ENCODE measurements at places on chromosomes 3 and 15.
A peak's percentile ranks its signal among the peaks of the same experiment; 100 is the strongest.

GRCh38 chr15:55257012-55257670 lies 32.5 kb downstream of the RAB27A start:
- no peak for DNase-seq

- no peak for DNase-seq
Observed at GRCh38 chr15:91922646-91923547, 69.4 kb downstream of the SLCO3A1 start.

- peak; percentile 38 for DNase-seq
Observed at GRCh38 chr3:47096959-47097358, 67.0 kb downstream of the SETD2 start.

- DNase-seq, result no peak
Observed at GRCh38 chr3:166697495-166697894, 682.6 kb downstream of the ZBBX start.

GRCh38 chr3:172167892-172168648 lies 128.7 kb downstream of the FNDC3B start:
- DNase-seq, result no peak

DNA sequence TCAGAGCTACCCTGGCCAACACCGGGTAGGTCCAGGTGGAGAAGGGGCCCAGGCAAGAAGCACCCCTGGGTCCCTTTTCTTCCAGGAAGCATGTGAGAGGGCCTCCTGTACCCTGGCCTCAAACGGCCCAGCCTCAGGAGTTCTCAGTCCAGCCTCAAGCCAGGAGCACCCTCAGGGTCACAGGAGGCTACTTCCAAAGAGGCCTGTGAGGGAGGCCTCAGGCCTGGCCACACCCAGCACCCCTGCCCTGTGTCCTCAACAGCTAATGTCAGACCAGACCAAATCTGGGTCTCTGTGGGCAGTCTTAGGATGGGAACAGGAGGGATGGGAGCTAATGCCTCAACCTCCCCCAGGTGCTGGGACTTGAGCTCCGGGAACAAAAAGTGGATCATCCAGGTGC lies 23.5 kb downstream of the PTH1R start:
- no peak for DNase-seq

DNA sequence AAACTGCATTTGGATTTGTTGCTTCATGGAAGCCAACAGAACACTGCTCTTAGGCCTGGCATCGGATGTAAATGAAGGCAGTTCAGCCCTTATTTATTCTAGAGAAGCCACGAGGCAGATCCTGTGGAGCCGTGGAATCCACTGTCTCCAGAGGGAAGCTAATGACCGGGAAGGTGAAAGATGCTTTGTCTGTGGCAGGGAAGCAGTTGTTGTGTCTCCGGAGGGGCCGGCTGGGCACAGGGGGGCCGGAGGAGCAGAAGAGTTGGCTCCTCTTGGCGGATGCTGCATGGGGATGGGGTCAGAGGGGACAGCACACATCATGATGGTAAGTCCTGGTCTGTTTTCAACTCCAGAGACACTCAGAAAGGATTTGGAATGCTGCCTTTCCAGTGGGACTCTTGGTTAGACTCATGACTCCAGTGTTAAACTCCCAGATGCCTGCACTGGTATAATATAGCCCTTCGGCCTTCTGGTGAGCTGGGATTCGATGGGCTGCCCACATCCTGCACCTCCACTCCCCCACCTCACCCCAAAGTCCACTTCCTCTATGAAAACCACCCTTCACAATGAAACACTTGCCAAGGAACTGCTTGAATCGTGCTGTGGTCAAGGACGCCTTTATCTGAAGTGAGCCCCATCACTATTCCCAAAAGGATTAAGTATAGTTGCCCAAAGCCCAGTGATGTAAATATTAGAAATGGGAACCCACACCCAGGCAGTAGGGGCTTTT lies 33.6 kb downstream of the TPM1 start:
- no peak for DNase-seq

DNA sequence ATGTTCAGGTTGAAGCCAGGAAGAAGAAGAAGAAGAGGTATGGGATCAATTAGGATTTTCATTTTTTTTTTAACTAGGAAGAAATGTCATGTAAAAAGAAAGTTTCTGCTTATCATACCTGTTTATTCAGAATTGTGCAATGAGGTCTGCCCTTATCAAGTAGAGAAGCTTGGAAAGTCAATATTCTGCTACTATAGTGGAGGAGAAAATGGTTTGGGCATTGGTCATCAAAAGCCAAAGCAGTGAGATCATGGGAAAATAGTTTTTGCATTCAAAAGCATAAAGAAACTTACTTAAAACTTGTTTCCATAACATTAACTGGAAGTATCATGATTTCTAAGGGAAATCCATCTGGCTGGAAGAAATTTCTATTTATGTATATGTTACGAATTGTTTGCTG lies 1239.2 kb downstream of the NSUN3 start:
- DNase-seq, result no peak

DNA sequence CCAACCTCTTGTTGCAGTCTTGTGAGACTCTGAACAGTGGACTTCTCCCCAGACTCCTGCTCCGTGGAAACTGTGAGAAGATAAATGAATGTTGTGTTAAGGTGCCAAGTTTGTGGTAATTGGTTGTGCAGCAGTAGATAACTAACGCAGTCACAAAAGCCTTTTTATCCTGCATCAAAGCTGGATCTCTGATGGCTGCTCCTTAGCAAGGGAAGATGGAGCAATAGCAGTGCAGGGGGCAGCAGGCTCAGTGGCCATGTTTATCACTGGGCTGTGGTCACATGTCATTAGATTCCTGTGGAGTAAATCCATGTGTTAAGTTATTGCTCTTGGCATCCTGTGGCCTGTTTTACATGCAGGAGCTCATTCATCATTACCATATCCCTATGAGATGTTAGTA lies 13.5 kb downstream of the CMTM7 start:
- DNase-seq, result no peak

DNA sequence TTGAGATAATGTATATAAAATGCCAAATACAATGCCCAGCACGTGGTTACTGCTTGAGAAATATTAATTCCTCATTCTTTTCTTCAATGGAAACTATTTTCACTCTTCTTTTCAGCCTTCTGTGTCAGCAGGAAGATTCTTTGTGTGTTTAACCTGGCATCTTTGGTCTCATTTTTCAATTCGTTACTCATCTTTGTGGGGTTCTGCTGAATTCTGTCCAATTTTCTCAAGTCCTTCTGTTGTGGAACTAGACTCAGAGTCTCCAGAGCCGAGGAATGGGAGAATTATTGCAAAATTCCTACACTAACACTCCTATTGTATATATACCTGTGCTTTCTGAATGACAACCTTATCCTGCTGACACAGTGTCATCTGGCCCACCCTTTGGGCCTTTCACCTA lies 96.8 kb upstream of the RGMA start:
- DNase-seq, result no peak

DNA sequence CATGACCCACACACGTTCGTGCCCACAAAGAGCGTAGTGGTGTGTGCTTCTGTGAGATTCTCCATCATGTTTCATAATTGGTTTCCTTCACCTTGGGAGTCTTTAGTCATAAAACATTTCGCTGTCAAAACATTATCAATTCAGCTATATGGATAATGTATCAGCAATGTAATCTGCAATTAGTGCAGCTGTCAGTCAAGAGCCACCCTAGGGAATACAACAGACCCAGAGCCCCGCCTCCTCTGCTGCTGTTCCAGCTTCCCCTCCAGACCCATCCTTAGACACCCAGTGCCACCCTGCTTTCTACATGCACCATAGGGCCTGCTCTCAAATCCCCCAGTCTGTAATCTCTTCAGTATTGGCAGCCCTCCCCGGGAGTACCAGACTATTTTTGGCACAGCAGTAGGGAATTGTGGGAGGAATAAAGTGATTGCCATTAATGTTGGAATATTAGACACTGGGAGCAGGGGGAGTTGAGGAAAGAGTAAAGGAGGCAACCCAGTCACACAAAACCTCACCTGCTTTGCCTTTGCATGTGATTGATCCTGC lies 31.5 kb upstream of the C3orf80 start:
- DNase-seq, result no peak

GRCh38 chr15:32893421-32893820 lies 175.6 kb downstream of the GREM1 start:
- DNase-seq, result no peak

GRCh38 chr3:10334042-10334441 lies 13.1 kb upstream of the SEC13 start:
- DNase-seq, result no peak

GRCh38 chr15:60899322-60899966 lies 329.7 kb downstream of the RORA start:
- no peak for DNase-seq

DNA sequence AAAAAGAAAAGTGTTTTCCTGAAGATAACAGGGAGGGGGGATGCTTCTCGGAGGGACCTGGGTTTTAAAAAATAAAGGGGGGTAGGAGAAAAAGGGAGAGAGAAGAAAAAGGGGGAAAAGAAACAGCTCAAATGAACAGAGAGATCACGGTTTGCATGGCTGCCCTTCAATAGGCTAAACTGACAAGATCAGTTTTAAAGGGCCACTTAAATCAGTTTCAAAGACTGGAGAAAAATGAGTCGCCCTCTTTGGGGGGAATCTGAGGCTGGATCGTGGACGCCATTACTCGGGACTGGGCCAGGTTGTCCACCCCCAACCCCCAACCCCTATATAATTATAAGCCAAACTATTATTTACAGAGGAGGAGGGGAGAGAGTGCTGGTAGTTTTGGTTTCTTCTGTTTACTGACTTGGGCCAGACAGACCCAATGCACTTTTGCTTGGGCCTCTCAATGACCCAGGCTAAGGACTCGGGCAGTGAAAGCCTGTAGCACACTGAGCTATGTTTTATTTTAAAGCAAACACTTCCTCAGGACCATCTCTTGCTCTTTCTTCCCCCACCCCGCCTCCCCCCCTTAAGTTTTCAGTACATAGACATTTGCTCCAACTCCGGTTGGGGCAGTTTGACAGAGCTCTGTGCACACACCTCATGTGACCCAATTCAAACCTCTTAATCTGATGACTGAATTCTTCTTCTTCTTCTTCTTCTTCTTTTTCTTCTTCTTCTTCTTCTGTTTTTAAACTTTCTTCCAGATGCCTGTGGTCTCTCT lies 6.3 kb downstream of the NR2F2 start:
- no peak for DNase-seq

DNA sequence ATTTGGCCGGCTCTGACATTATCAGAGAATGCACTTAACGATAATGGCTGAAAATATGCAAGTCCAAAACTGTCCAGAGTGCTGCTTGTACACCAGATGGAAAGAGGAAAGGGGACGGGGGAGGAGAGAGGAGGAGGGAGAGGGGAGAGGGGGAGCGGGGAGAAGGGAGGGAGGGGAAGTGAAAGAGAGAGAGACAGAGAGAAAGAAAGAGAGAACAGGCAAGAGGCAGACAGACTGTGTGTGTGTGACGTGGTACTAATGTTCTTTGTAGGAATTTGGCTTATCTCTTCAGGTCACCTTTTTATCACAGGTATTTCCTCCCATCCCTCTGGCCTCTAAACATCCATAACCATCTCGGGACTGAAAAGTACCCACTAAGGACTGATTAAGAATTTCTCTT lies 75.1 kb upstream of the LMOD3 start:
- no peak for DNase-seq

GRCh38 chr3:142625153-142625440 lies 28.9 kb downstream of the PLS1 start:
- DNase-seq, result no peak

DNA sequence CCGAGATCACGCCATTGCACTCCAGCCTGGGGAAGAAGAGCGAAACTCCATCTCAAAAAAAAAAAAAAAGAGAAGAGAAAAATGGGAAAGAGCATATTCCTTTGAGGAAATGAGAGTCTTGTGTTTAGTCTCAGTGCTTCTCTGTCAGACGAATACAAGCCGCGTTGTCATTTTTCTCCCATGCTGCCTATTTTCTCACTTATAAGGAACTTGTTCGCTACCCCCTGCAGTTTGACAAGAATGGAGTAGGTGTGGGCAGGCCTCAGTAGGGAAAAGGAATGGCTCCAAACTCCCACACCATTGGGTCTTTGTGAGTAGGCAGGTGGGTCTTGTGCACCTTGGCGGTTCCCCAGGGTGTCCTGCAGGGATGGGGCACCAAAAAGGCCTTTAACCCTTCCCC lies 6.5 kb downstream of the GPR160 start:
- no peak for DNase-seq

DNA sequence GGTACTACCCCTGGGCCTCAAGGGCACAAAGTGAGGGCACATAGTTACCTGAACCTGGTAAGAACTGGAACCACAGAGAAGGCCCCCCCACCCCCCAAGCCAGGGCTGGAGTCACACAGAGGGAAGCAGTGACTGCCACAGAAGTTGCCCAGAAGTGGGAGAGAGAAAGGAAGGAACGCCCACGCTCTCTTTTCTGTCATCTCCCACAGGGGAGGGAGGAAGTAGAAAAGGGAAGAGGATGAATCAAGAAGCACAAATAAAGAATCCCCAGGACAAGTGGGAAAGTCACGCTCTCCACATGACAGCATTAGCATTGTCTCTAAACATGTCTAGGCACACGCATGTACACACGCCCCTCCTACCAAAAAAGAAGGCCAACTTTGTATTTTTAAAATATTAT lies 114.7 kb upstream of the FRMD4B start:
- DNase-seq, result peak; percentile 1

- no peak for DNase-seq
Observed at GRCh38 chr3:141537856-141538255, 51.0 kb downstream of the RASA2 start.

GRCh38 chr15:49573421-49573820 lies 47.2 kb downstream of the FAM227B start:
- no peak for DNase-seq

- no peak for DNase-seq
Observed at GRCh38 chr3:120451272-120451761, 525 bp upstream of the FSTL1 start.

GRCh38 chr15:58311556-58311955 lies 120.2 kb upstream of the LIPC start:
- no peak for DNase-seq

DNA sequence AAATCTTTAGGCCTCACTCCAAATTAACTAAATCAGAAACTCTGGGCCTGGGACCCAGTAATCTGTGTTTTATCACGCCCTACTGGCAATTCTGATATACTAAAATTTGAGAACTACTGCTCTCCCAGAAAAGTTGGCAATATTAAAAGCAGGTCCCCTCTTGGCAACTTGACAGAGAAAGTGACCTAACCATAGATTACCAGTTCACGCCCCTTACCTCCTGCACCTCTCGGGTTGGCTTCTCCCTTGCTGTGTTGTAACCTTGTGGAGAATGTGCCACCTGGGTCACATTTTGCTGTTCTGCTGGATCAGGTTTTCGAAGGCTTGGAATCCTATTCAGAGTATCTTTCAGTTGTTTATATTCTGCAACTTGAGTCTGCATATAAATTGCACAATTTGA lies 59.1 kb downstream of the GOLIM4 start:
- DNase-seq, result no peak

GRCh38 chr3:167840247-167840646 lies 104.7 kb downstream of the SERPINI1 start:
- DNase-seq, result no peak

GRCh38 chr15:99850517-99850916 lies 117.3 kb upstream of the LYSMD4 start:
- no peak for DNase-seq

DNA sequence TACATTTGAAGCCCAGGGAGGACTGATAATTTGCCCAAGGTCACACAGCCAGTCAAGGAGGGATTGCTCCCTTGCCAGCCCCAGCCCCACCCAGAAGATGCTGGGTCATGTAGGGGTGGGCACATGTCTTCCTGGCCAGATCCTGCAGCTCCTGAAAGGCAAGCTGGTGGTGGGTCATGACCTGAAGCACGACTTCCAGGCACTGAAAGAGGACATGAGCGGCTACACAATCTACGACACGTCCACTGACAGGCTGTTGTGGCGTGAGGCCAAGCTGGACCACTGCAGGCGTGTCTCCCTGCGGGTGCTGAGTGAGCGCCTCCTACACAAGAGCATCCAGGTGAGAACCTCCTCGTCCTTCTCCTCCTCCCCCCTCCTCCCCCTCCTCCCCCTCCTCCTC lies 13.2 kb downstream of the ISG20 start:
- no peak for DNase-seq

All from foreskin fibroblast (primary cell).